ENCODE measurements at places on chromosomes 6 and 20. TPM values are rescaled to one million over a fixed set of nuclear protein-coding genes. Genes with fewer than 3 reads are reported as not detected.

- no peak for DNase-seq
Observed at GRCh38 chr20:31824554-31825313, 5.6 kb downstream of the MYLK2 start.

DNA sequence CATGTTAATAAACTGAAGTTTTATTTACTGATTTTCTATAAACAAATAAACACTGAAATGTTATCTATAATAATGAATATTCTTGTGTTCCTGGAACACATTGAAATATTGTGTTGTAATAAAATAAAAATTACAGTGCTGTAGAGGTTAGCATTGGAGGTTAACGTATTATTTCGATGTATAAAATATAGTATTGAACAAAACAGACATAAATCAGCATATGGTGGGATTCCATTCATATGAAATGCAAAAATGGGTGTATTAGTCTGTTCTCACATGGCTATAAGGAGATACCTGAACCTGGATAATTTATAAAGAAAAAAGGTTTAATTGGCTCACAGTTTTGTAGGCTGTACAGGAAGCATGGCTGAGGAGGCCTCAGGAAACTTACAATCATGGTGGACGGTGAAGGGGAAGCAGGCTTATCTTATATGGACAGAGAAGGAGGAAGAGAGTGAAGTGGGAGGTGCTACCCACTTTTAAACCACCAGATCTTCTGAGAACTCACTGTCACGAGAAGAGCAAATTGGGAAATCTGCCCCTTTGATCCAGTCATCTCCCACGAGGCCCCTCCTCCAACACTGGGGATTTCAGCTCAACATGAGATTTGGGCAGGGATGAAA is 24.6 kb upstream of the BMP6 start:
- DNase-seq, result no peak

- peak; percentile 30 for DNase-seq
Observed at GRCh38 chr6:105363100-105363754, 39.7 kb downstream of the PREP start.

The ZNF165 gene
- total RNA-seq, result 0.30 TPM
